ENCODE measurements at places on chromosomes 16 and 17.

DNA sequence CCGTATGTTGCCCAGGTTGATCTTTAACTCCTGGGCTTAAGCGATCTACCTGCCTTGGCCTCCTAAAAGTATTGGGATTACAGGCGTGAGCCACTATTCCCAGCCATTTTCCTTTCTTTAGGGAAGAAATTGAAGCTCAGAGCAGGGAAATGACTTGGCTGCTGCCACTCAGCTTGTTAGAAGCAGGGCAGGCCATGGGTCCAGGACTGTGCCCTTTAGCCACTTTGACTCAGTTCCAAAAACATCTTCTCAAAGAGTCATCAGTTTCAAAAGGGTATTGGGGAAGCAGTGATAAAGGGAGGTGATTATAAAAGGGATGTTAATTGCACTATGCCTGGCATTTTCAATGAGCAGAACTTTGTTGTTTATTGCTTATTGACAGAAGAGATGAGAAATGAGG is 402.8 kb downstream of the SNX29 start:
- no peak for DNase-seq

DNA sequence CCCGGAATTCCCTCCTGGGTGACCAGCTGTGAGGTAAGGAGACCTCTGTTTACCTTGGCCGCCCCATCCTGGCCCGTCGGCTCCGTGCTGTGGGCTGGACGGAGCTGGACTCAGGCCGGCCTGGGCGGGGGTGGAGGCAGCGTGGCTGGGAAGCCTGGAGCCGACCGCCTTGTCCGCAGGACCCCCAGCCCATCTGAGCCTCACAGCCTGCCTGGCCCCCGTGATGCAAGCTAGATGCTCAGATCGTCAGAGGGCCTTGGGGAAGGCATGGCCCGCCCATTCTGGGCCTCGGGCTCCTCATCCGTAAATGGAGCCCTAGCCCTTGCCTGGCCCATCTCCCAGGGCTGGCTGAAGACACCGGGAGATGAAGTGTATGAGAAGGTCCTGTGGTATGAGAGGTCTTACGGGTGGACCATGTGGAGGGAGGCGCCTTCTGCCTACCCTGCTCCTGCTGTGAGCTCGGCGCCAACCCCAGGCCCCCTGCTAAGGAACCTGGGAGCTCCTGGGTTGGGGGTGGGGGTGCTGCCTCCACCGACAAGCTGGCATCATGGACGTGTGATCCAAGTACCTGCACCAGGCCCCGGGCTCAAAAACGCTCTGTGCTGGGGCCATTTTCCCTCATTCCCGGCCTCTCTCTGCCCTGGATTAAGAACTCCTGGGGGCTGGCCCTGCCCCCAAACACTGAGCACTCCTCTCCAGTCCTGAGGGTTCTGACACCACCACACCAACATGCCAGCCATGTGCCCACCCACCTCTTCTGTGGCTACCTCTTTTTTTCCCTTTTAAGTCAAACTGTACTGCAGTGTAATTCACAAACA is 5.4 kb upstream of the P2RX1 start:
- no peak for DNase-seq

- no peak for DNase-seq
Measured at GRCh38 chr16:87736008-87736382, 29.8 kb downstream of the KLHDC4 start.

GRCh38 chr17:38511150-38512108 is 83.2 kb downstream of the ARHGAP23 start:
- DNase-seq = no peak

DNA sequence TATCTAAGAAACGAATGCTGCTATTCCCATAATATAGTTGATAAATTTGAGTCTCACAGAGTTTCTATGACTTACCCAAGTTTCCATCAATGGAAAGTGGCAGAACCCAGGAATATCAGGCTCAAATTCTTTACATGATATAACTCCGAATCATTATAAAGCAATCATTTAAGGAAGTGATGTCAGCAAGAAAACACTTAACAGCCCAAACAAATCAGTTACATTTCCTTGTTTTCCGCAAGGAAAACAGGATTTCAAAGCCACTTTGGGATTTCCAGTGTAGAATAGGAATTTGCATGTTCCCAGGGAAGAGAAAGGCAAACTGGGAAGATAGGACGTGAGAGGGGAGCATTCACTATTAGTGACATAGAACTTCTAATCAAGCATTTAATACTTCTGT is 311.4 kb upstream of the GOT2 start:
- no peak for DNase-seq

DNA sequence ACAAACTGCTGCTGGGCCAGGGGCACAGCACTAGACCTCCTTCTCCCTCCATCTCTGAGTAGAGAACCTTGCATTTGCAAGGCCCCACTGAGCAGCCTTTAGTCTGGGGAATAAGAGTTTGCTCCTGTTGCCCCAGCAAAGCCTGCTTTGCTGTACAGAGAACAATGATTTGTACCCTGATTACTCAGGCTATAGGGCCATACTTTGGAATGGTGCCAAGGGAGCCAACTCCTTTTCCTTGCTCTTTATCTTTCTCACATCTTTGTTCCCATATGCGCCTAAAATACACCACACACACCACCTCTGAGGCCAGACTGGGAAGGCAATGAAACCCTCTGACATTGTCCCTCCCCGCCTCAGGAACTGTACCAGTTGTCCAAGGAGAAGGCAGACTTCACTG is 21.2 kb downstream of the LIG3 start:
- no peak for DNase-seq

GRCh38 chr16:72247821-72248253 is 75.9 kb upstream of the PMFBP1 start:
- DNase-seq = no peak
